Stimulated activated CD8-positive, alpha-beta memory T cell treated with anti-CD3 and anti-CD28 coated beads, Interleukin-7, amount 100 ng/mL, for 1 hour (primary cell): ENCODE measurements at places on chromosomes 1 and 21.

DNA sequence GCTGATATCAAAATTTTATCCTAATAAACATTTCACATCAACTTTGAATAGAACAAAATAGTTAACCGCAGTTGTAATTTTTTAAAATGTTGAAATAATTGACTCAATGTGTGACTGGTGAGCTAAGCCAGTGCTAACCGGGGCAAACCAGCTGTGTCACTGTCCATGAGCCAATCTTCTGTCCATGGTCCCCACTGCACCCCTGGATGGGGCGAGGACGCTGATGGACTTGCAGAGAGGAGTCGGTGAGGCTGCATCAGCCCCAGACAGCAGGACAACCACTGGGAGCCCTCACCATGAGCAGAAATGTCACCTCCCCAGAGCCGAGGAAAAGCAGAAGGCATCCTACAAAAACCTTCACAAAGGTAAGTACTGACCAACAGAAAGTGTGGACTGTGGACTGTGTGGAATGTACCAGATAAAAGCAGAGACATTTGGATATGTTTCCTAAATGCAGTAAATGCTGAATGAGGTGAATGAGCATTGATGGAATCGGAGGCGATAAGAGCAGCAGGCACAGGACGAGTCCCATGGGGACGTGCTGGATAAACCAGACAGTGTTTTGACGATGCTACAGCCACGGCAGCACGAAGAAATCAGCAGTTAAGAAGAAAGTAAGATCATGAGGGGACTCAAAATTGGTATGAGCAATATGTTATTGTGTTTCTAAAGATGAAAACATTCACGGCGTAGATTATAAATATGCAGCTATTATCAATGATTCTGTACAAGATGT lies 115.0 kb upstream of the BACE2 start:
- no peak for DNase-seq

DNA sequence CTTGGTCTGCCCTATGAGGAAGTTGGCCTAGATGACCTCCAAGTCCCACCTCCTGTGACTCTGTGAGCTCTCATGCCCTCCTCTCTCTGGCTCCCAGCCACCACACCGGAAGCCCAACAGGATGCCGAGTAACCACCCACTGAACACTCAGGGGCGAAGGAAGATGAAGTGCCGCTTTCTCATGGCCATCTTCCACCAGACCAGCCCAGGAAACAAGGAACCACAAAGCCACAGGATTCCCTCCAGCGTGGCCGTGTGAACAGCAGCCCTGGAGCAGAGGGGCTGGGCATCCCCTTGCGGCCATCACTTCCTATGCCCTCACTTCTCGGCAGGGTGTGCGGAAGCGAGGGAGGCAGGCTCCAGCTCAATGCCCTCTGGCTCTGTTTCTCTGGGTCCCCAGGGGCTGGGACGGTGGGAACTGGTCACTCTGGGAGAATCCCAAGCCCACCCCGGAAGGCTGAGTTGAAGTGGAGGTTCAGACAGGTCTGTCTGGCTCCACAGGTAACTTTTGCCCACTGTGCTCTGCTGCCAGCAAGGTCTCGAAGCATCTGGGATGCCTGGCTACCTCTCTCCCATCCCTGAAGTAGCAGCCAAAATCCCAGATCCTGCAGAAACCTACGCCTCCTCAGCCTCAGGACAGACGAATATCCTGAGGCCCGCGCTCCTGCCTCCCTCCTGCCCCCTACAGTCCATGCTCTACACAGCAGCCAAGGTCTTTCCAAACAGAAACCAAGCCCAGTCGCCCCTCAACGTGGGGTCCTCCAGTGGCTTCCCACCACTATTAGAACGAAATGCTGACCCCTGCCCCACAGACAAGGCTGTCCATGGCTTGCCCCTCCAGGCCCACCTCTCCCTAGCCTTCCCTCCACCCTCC lies 44.2 kb upstream of the ECE1 start:
- DNase-seq, result peak; percentile 57

- no peak for DNase-seq
Observed at GRCh38 chr1:246200738-246201137, 306.3 kb downstream of the SMYD3 start.

DNA sequence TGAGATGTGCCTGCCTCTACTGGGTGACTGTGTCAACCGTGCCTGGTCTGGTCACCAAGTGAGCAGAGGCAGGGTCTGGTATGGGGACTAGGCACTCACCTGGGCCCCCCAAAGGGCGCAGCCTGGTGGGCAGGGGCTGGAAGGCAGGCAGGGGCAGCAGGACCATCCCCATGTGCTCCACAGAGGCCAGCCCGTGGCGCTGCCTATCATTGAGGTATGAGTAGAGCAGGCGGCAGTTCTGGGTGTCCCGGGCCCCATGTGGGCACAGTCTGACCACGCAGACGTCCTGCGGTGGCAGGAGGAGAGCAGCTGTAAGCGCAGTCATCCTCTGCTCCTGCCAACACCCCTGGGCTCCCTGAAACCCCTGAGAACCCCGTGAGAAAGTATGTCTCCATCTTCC lies 23.7 kb downstream of the SPOCD1 start:
- no peak for DNase-seq

GRCh38 chr1:243320224-243320623 lies 64.4 kb downstream of the SDCCAG8 start:
- no peak for DNase-seq
